ENCODE measurements at places on chromosomes 13 and 19.

DNA sequence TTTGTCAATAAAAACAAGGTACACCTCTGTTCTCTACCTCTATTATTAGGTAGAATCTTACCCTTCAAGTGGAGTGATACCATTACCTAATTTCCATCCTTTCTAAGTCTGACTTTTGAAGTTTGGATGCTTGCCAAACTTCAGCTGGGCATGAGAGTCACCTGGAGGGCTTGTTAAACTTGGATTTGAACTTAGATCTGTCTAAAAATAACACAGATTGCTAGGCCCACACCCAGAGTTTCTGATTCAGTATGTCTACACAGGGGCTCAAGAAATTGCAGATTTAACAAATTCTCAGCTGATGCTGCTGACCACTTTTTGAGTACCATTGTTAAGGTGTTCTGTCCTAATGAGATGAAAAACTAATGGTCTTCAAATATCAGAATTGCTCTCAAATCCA lies 512.2 kb downstream of the LMO7 start:
- DNase-seq, result no peak

DNA sequence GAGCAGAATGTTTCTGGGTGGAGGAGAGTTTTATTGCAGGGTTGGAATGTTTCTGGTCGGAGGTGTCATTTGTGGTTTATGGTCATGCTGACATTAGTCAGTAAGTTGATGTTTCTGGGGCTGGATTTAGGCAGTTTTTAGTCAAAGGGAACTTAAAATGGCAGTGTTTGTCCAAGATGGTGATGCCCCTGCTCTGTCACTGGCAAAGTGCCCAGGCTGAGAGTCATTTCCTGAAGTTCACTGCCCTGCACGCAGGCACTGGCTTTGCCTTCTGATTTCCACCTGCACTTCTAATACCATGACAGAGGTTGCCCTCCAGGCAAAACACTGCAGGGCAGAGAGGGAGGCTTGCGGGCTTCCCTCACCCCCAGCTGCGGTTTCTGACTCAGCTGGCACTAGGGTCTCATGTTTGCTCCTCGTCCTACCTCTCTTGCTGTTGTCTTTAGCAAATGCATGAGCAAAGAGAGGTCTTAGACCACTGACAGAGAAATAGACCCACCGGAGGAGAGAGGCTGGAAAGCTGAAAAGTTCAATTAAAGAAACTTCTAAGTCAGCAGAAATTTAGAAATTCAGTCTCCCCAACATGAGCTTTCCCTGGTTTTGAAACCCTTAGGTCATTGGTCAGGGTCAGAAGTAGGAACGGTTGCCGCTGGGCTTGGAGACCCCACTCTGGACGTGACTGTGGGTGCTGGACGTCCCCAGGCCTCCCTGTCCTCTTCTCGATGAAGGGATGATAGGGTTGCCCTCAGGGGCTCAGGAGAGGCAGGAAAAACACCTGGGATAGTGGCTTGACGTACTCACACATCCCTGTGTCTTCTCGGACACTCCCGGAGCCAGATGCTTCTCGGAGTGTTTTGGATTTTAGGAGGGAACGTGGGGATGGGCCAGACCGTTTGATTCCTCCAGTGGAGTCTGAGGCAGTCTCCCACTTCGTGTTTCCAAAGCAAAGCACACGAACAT lies 26.3 kb downstream of the TMEM255B start:
- no peak for DNase-seq

GRCh38 chr13:105202354-105202753 lies 1333.1 kb downstream of the EFNB2 start:
- no peak for DNase-seq

DNA sequence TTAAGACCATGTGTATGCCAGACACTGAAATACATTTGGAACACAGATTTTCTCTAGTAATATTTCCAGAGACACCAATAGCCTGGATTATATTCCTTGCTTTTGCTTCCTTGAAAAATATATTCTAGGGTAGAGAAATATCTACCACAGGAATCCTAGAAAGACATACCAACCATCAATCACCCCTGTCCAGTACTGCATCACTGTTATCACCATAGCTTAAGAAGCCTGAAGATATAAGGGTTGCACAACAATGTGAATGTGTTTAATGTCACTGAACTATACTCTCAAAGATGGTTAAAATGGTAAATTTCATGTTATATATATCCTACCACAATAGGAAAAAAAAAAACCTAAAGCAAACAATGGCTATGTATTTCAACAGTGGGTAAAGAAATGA lies 163.6 kb downstream of the DIAPH3 start:
- no peak for DNase-seq

- DNase-seq, result no peak
Measured at GRCh38 chr13:42891591-42891990, 100.5 kb downstream of the EPSTI1 start.

GRCh38 chr13:91722267-91722884 lies 324.0 kb downstream of the GPC5 start:
- peak; percentile 16 for DNase-seq

- DNase-seq, result no peak
Measured at GRCh38 chr13:74205313-74205690, 71.1 kb upstream of the KLF12 start.

DNA sequence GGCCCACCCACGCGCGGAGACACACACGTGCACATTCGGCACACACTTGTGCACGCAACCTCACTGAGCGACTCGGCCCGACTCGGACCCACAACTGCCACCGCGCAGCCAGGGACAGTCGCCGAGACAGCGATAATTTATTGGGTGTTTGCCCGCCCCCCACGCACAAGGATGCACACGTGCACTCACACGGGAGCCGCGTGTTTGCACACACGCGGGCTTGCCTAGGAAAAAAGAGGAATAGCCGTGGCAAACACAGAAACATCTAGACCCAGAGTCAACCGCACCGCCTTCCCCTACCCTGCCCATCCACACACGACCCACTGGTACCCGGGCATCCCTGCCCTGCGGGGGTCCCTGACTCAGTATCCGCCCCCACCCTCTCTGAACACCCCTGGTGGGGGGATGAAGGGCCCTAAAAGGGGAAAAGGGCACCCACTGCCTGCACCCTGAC lies 1.1 kb upstream of the SSBP4 start:
- no peak for DNase-seq

DNA sequence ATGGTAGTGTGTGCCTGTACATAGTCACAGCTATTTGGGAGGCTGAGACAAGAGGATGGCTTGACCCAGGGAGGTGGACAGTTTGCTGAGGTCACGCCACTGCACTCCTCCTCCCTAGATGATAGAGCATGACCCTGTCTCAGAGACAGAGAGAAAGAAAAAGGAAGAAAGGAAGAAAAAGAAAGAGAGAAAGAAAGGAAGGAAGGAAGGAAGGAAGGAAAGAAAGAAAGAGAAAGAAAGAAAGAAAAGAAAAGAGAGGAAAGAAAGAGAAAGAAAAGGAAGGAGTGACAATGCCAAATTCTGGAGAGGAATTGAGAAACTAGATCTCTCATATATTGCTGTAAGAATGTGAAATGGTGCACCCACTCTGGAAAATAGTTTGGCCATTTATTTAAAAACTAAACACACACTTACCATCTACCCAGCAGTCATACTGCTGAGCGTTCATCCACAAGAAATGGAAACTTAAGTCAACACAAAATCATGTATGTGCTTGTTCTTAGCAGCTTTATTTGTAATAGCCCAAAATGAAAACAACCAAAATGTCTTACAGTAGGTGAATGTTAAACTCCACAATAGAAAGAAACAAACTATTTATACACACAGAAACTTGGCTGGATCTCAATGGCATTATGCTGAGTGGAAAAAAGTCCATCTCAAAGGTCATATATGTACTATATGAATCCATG lies 7.5 kb downstream of the TEX101 start:
- no peak for DNase-seq

DNA sequence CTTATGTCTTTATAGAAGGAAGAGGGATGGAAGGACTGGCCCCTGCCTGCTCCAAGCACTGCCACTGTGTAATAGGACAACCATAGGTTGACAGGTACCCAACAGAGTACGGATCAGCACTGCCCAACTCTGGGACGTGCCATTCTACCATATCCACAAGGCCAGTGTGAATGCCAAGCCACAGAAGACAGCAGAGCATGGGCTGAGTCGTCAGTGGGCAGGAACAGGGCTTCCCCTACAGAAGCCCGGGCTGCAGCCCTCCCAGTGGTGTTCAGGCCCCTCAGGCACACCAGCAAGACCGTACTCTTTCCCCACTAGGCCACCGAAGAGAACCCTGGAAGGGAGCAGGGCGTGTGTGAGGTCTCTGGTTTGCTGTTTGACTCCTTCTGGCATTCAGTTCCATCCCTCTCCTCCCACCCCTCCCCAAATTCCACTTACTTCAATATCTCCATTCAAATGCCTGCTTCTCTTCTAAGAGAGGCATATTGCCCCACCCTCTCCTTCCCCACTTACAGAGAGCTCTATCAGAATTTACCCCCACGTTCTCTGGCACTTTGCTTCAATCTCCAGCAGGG lies 209.4 kb downstream of the FOXO1 start:
- DNase-seq, result no peak

DNA sequence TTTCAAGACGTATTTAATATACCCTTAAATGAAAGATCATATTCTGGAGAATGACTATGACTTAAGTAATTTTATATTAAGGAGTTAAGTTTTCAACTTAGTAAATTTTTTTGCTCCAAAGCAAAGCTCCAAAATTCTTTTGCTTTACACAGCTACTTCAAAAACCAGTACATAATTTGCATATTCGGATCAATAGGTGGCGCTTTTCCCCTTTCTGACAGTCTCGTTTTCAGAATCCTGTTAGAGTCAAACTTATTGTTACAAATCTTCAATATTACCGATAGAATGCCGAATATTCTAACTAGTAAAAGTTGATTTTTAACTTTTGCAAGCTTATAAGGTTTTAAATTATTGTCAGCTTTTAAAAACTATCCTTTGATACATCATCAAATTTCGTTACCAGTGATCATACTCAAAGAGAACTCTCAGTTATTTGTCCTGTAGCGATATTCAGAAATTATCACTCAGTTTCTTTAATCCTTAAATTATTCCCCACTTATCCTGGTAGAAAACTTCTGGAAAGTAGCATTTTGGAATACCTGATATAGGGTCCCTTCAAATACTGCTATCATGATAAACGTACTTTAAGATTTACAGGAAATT lies 852.7 kb upstream of the KLHL1 start:
- DNase-seq, result peak; percentile 21

DNA sequence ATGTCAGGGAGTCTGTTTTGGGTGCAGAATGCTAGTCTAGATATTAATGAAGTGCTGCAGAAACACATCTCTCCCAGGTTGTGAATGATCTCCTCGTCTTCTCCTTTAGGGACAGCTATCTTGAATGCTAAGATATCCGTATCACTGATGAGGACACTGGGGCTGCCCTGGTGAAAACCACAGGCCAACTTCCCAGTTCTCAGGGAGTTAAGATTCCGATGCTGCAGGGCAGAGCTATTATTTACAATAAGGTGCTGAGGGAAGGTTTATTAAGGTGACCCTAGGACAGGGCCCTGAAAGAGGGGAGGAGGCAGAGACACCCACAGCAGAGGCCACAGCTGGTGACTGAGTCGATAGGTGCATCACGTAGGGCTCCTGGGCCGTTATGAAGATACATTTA lies 66.1 kb downstream of the TNFRSF19 start:
- DNase-seq, result no peak

DNA sequence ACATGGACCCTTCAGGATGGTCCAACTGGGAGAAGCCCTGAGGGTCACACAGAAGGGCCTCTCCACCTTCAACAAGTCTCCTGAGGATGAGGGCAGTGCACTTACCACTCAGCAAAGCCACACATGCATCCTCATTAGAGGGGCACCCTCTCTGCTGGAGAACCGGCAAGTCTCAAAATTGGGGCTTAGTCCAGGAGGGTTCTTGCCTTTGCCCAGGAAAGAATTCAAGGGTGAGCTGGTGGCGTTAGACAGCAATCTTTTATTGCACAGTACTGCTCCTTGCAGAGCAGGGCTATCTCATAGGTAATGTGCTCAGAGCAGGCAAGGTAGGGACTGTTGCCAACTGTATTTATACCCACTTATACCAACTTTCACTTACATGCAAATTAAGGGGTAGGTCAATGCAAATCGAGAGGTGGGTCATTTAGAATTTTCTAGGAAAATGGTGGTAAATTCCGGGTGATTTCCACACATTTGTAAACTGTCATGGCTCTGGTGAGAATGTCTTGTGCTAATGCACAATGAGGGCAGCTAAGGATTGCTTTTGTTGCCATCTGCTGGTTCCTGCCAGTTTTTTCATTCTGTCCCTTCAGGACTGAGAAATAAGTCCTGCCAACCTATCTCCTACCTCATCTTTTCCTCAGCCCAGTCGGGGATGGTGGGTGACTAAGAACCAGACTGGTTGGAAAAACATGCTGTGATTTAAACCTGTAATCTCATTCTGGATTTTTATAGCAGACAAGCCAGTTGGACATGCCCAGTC lies 27.8 kb upstream of the IGSF23 start:
- no peak for DNase-seq

- no peak for DNase-seq
Measured at GRCh38 chr13:79194727-79195126, 211.3 kb downstream of the RBM26 start.

- no peak for DNase-seq
Measured at GRCh38 chr13:102033386-102033785, 368.5 kb downstream of the FGF14 start.

- no peak for DNase-seq
Measured at GRCh38 chr13:26133851-26134250, 82.0 kb upstream of the SHISA2 start.

DNA sequence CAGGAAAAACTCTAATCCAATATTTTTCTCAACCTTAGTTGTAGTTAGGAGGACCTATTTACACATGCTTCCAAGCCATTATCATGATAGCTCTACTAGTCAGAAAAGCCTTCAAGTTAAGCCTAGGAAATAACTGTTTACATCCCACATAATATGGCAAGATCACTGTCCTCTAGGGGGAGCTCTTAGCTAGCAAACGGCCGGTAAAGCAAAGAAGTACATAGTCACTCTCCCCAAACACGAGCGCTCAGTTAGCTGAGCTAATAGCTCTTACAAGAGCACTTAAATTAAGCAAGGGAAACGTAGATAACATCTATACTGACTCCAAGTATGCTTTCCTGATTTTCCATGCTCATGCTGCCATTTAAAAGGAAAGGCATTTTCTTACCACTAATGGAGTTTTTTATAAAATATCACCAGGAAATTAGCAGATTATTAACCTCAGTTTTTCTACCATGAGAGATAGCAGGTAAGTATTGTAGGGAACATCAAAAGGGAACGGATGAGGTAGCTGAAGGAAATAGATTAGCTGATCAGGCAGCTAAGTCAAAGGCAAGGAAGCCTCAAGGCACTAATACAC lies 100.6 kb upstream of the PABPC3 start:
- peak; percentile 78 for DNase-seq

- no peak for DNase-seq
Measured at GRCh38 chr13:97490702-97491307, 56.8 kb downstream of the RAP2A start.

GRCh38 chr19:55809381-55810058 lies 22.3 kb downstream of the NLRP11 start:
- peak; percentile 46 for DNase-seq

DNA sequence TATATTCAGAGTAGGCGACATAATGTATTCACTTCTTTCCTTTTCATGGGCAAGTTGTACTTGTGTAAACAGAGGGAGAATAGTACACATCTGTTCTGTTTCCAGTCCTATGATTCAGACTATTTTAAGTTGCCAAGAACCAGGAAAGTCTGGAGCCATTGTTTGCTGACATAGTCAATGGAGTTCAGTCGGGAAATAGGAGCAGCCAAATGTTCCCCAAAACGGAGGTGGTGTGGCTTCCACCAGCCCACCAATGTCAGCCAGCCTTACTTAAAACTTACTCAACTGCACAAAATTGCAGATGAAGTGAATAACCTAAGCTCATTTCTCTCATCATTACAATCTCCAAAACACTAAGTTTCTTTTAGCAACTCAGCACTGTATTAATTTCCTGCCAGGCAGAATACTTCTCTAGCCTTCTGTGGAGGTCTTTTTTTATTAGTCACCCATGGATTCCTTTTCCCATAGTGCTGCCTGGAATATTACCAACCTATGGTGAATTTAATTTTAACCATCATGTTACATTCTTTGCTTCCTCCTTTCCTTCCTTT lies 22.3 kb upstream of the CSNK1A1L start:
- no peak for DNase-seq

Measured in GM13976 (cell line).